ENCODE measurements at places on chromosomes 4 and X. TPM values are rescaled to one million over a fixed set of nuclear protein-coding genes. Genes with fewer than 3 reads are reported as not detected.

DNA sequence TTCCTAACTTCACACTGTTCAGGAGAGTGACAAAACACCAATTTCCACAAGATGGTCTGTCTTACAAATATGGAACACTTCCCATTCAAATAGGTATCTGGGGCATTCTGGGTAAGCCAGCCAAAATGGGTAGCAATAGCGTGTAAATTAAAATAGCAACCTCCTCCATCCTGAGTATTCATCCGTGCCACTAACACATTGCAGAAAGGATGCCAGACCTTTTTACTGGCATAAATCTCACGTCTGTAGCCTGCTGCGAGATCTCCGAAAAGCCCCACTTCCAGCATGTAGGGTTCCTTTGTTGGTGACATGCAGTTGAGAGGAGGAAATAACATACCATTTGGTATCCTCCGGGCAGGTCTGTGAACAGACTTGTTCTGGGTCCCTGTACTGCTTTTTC, 52.7 kb upstream of the RAI2 start:
- DNase-seq: no peak

- no peak for DNase-seq
Observed at GRCh38 chr4:8709729-8710360, 117.3 kb downstream of the CPZ start.

Gene AR
- 23.7 TPM for total RNA-seq

Gene RTL3
- not detected for total RNA-seq

- DNase-seq: no peak
Observed at GRCh38 chrX:13386636-13387035, 66.8 kb upstream of the ATXN3L start.

GRCh38 chr4:111453216-111453615, 692.0 kb upstream of the FAM241A start:
- no peak for DNase-seq

DNA sequence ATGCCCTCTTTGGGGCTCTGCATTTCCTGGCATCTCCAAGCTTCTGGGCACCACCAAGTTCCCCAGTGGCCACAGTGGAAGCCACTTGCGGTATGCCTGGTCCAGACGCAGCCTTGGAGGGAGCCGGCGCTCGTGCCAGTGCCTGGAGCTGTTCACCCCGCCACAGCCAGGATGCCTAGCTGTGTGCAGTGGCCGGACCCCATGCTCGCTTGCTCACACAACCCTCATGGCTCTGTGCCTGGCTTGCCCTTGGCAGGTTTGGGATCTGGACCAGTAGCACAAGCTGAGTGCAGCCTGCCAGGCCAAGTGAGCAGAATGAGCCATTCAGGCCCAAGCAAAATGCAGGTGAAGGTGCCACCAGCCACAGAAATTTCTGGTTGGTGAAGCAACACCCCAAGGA, 283.5 kb downstream of the EVC2 start:
- DNase-seq: no peak

Gene CENPVL1
- total RNA-seq: not detected

- no peak for DNase-seq
Observed at GRCh38 chrX:56813318-56813837, 84.3 kb downstream of the NBDY start.

Gene RAI2
- 48.1 TPM for total RNA-seq

Gene ASB9
- 0.97 TPM for total RNA-seq

Gene ZFYVE28
- total RNA-seq: 10.8 TPM

Gene GUCY1A1
- total RNA-seq: 7.8 TPM

Gene MAGEA2B
- not detected for total RNA-seq

DNA sequence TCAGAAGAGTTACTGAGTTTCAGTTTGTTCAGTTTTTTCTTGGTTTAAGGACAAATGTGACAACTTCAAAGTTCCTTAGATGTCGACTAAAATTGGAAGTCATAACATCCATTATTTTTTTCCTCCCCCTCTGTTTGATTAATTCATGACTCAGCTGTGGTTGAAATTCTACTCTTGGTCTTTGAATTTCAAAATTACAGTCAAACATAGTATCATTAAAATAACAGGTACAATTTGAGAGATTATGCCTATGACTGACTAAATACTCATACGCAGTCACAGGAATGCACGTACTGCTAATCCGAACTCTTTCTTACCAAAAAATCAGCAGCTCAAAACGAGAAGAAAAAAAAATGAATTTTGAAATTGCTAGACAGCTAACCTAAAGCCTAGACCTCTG, 1434.8 kb downstream of the RAPGEF2 start:
- no peak for DNase-seq

GRCh38 chr4:173014113-173014558, 154.5 kb upstream of the GALNT7 start:
- DNase-seq: no peak

DNA sequence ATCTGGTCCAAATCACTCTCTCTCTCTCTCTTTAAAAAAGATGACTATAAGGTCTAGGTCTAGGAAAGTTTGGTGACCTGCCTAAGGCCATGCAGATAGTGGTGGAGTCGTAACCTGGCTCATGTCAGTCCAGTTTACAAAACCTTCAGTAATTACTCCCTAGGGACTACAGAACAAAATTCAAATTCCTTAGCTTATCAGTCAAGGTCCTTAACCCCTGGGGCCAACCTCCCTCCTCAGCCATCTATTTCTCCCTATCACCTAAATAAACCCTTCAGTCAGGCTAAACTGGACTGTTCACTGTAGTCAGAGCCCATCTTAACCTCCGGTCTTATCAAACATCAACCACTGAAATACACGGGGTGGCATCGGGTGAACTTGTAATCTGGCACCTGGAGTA, 68.9 kb downstream of the MAP3K15 start:
- no peak for DNase-seq

Gene CYP2U1
- total RNA-seq: 15.6 TPM

- no peak for DNase-seq
Observed at GRCh38 chrX:109783701-109784079, 50.6 kb upstream of the ACSL4 start.

- DNase-seq: no peak
Observed at GRCh38 chrX:74225111-74225510, 78.9 kb upstream of the ZCCHC13 start.

- DNase-seq: no peak
Observed at GRCh38 chr4:83661359-83661758, 125.5 kb downstream of the GPAT3 start.

DNA sequence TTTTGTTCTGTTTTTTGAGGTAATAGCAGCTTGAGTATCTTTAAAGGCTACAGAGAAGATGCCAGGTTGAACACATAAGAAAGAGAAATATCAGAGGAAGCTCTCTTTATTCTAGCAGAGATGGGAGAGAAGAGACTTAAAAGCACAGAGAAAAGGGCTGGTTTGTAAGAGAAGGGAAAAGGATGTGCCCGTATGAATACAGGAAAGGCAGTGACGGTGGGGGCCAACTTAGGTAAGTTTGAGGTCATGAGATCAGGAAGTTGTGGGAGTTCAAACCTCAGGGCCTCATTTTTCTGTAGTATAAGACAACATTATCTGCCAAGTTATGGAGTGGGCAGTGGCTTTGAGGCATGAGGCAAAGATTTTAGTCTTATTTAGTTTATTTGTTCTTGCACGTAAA, 121.3 kb upstream of the S100G start:
- DNase-seq: no peak

DNA sequence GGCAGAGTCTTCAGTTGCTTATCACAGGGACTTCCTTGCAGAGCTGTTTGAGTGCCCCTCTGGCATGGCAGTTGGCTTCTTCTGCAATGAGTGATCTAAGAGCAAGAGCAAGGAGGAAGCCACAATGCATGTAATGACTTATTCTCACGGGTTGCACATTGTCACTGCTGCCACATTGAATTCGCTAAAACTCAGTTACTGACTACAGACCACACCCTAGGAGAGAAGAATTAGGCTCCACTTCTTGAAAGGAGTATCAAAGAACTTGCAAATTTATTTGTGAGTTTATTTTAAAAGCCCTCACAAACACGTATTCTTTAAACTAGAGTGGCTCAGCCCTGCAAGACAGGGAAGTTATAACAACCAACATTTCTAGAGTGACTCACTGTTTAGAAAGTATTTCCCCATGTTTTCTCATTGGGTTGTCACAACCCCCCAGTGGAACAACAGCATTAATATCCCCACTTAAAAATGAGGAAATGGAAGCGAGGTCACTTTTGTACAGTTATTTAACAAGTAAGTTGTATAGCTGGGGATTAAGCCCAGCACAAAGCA, 32.4 kb upstream of the RBPJ start:
- no peak for DNase-seq

GRCh38 chrX:72258174-72258573, 18.9 kb downstream of the RPS4X start:
- DNase-seq: no peak

Gene CYSLTR1
- total RNA-seq: 1.1 TPM

Gene CXXC4
- total RNA-seq: 2.8 TPM

Gene DRP2
- total RNA-seq: 2.3 TPM

DNA sequence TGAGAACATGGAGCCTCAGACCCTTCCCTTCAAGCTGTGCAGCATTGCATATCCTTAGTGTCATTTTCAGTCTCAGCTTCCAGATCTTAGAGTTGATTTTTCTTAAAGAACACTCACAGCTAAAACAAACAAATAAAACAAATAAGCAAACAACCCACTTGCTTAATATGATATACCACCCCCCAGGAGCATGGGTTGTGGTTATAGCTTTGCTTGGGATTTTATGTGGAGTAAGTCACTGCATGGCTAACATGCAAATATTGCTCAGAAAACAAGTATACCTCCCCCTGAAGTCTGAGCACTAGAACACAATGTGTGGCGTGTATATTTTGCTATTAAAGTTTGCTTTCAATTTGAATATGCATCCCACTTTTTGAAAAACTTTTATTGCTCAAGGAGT, 78.6 kb downstream of the MGST2 start:
- no peak for DNase-seq

DNA sequence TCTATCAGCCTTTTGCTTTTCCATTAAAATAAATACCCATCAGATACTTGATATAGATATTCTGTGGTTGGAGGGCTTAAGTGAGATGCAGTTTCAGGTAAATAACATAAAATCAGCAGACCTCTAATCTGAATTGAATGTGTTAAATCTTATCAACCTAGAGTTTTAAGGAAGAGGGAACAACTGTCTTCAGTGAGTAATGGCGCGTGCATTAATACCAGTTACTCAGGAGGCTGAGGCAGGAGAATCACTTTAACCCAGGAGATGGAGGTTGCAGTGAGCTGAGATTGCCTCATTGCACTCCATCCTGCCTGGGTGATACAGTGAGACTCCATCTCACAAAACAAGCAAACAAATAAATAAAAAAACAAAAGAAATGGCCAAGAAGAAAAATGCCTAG, 54.3 kb downstream of the FAT4 start:
- DNase-seq: no peak

Gene ZXDA
- total RNA-seq: 7.0 TPM

Gene CDS1
- 10.1 TPM for total RNA-seq

All from ovary (tissue), 10 donors.